HepG2 (cell line): ENCODE measurements at places on chromosomes 6 and 20.

- no peak for DNase-seq
These were observed 12.4 kb upstream of the DEK start for GRCh38 chr6:18276610-18277236.

DNA sequence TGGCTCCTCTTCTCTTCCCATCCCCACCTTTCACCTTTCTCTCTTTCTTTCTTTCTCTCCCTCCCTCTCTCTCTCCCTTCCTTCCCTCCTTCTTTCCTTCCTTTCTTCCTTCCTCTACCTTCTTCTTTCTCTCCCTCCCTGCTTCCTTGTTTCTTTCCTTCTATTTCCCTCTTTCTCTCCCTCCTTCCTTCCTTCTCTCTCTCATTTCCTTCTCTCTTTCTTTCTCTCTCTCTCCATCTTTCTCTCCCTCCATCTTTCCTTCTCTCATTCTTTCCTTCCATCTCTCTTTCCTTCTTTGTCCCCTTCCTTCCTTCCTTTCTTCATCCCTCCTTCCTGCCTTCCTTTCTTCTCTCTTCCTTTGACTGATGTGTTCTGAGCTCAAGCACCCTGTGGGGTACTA is 1467.0 kb upstream of the DEFB115 start:
- no peak for DNase-seq

DNA sequence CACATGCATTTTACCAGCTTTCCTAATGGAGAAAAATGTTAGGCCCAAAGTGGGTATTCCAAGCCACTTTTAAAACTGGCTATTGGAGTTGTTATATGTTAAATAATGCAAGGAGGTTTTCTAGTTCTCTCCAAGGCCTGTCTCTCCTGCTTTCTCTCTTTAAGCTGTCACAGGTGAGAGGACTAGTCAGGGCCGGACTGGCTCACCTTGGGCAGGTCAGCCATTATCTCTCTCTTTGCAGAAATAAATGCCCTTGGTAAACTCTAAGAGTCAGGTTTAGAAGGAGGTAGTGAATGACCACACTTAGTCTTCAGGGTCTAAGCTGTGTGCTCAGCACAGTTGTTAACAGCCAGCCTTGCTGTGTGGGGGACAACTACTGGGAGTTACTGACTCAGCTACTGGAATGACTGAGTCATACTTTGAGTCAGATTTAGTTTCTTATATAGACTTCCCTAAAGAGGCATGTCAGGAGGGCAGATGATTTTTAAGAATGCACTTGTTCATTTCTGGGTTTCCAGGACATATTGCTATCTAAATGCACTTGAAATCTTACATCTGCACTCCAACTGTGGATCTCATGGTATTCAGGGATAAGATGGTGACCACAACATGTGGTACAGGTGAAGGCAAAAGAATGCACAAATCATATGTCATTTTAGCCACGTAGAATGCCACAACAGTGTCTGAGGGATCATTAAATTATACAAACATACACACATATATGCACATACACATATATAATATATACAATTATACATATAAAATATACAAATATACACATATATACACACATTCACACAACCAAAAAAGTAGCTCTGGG is 719.4 kb downstream of the EPM2A start:
- DNase-seq, result no peak

GRCh38 chr20:38658879-38659596 is 57.4 kb downstream of the ARHGAP40 start:
- peak; percentile 60 for DNase-seq

DNA sequence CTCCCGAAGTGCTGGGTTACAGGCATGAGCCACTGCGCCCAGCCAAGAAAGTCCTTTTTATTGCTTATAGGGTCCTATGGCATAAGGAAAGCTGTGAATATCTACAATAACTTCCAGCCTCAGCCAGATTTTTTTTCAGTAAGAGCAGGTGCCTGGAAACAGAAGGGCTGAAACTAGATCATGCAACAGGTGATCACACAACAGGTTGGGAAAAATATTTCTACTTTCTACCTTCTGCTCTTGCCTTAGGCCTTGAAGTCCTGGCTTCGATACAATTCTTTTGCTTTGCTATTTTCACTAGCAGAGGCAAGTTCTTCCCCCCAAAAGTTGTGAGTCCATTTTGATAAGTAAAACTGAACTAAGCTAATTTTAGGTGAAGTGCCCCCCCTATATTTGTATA is 9.7 kb upstream of the FBXO30 start:
- no peak for DNase-seq

- DNase-seq, result no peak
These were observed 371.1 kb upstream of the POU3F2 start for GRCh38 chr6:98463038-98464000.

DNA sequence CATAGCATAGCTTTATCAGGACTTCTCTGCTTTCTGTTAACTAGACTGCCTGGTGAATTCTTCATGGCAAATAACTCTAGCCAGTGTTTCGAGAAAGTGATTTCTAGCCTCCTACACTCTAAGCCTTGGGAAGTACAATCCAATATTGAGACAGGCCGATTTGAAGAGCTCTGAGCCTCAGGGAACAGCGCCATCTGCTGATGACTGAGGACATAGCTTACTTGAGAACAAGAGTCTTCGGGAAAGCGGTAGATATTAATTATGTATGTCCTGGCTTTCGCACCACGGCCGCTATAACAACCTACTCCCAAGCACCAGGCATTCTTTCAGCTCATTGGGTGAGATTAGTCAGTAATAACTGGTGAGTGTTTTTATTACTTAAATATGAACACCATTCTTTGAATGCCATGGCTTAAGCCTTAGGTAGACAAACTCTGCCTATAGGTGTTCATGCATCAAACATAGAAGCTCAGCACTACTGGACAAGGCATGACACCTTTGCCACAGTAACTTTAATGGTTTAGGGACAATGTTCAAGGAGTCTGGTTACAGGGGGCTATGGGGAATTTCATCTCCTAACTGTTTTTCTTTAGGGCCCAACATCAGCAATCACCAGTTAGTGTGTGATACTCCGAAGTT is 518.6 kb downstream of the BMP2 start:
- DNase-seq, result peak; percentile 80

- no peak for DNase-seq
These were observed 31.7 kb upstream of the SCUBE3 start for GRCh38 chr6:35181933-35182612.

GRCh38 chr6:26159357-26160273 is 72.4 kb downstream of the HFE start:
- DNase-seq, result no peak

DNA sequence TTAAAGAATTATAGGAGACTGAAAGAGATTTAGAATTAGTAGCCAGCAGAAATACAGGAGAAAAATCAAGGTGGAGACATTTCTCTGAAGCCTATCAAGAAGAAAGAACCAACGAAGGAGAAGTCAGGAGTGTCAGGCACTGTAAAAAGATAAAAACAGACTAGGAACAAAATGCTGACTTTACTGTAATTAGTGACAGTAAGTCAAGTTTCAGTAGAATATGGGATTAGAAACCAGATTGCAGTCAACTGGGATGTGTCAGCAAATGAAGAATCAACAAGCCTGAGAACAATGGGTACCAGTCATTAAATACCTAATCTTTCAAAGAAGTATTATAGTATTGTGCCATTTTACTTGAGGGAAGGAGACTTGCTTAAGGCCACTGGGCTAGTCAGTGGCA is 21.6 kb downstream of the CALHM6 start:
- no peak for DNase-seq

- DNase-seq, result no peak
These were observed 12.5 kb downstream of the TRIM26 start for GRCh38 chr6:30200551-30201281.

GRCh38 chr20:25194333-25194972 is 1.1 kb upstream of the ENTPD6 start:
- no peak for DNase-seq

DNA sequence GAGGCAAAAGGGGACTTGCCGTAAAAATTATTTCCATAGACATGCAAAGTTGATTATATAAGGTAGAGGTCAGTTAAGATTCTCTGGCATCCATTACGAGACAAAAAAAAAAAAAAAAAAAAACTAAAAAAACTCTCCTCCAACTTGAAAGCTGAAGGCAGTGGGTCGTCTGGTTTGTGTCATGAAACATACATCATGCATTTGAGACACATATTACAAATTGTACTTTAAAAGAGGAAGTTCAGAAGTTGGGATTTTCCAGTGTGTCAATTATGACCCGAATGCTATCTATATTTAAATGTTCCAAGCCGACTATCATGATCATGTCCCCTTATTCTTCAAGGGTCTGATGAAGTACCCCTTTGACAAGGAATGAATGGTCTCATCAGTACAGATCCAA is 125.1 kb downstream of the ZNF217 start:
- no peak for DNase-seq

DNA sequence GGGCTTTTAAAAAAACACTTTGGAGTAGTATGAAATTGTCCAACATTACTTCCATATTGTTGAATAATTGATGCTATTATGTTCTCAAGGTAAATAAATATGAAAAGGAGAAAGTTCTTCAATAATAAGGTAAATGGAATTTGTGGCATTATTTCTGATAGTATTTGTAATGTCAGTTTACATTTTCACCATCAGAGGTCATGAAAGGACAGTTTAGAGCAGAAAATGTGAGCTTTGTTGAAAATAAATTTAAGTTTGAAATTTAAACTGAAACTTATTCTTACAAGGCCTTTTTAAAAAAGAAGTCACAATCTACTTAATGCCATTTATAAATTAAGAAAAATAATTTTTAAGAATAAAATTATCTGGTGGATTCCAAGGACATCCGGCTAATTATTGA is 15.8 kb upstream of the CEP162 start:
- peak; percentile 4 for DNase-seq

DNA sequence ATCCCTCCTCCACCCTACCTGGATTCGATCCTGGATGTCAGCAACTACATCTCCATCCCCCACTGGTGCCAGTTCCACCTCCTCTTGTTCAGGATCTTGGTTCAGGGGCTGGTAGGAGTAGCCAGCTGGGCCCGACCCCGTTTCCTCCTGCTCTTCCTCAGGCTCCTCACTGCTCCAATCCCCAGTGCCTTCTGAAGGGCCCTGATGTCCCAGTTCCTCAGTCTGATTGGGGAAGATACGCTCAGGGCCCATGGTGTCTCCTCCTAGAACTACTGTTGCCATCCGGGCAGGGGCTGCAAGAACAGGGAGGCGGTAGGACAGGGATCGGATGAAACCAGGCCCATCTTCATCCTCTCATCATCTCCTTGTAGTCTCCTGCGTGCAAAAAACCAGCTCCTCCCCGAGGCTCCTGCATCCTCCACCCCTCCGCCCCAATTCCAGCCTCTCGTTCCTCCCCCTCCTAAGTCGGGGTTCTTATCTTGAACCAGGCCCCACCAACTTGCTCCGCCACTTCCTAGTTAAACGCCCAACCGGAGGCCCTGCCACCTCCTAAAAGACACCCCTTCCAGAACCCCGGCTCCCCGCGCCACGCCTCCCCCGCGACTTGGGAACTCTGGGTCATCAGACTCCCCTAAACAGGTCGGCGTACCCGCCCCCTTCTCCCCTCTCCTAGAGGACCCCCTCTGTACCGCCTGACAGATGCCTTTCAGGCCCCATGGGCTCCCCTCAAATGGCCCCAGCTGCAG is 476 bp downstream of the MEA1 start:
- DNase-seq, result no peak

DNA sequence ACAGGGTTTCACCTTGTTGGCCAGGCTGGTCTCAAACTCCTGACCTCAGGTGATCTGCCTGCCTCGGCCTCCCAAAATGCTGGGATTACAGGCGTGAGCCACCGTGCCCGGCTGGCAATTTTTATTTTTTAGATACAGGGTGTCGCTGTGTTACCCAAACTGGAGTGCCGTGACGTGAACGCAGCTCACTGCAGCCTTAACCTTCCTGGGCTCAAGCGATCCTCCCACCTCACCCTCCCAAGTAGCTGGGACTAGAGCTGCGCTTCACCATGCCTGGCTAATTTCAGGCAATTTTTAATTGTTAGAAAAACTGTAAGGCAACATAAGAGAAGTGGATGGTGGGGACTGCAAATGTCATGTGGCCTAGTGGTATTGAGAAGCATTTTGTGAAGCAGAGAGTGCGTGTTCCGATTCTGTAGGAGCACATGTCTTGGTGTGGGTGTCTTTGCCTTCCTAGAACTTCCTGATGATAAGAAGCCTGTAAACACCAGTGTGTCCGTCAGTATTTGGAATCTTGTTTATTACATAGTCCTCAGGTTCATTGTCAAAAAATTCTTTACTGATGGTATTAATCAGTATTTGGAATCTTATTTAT is 18.0 kb downstream of the JARID2 start:
- no peak for DNase-seq

- no peak for DNase-seq
These were observed 19.6 kb downstream of the POFUT1 start for GRCh38 chr20:32227306-32227705.

- DNase-seq, result peak; percentile 7
These were observed 151.5 kb upstream of the CENPW start for GRCh38 chr6:126188279-126188909.

DNA sequence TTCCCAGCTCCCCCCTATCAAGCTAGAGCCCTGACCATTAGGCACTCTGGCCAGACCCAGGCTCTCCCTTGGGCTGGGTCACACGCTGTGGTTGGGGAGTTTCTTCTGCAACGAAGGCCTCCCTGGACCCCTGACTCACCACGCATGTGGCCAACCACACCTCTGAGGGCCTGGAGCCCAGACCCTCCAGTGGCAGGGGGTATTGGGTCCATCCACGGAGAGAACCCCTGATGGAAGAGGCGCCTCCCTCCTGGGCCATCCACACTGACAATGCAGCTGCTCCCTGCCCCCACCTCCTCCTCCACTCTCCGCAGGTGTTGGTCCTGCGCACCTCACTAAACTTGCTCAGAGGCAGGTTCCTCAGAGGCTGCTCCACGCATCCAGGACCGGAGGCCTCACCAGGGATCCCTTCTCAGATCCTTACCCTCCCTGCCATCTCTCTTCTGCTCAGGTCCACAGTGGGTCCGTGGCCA is 125.4 kb downstream of the RNASET2 start:
- DNase-seq, result no peak

GRCh38 chr6:44135875-44136274 is 8.5 kb downstream of the TMEM63B start:
- DNase-seq, result no peak

DNA sequence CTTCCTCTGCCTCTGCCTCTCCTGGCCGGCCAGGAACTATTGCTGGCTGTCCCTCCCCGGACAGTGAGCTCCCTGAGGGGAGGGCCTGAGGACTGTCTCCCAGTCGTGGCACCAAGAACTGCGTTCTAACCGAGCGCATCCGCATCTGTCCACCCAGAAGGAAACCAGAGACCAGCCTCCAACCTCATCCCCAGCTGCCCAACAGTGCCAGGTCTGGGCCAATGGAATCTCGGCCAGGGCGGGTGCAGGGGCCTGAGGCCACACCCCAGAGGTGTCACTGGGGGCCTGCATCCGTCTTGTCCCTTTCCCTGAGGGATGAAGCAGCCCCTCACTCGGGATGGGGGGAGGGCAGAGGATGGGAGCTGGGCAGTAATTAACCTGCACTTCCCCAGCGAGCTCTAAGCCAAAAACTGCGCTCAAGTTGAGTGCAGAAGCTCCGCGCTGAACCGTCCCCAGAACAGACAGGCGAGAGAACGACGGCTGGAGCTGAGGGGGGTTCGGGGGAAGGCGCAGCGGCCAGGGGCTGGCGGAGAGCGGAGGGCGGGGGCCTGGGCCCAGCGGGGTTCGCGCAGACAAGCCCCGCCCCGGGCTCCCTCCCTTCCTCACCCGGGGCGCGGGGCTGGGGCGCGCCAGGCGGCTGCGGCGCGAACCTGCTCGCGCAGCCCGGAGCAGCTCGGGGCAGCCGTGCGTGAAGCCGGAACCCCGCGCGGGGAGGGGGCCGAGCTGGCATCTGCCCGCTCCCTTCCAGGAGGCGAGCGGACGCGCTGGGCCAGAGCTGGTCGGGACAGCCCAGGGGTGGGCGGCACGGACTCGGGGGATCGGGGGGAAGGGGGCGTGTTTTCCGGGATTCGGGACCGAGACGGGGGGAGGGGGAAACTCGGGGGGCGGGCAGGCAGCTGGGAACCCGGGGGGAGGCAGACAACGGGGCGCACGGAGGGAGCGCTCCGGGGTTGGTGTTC is 1.4 kb downstream of the TFEB start:
- DNase-seq, result peak; percentile 76
